ENCODE measurements at places on chromosomes 5 and 9. TPM values are rescaled to one million over a fixed set of nuclear protein-coding genes. Genes with fewer than 3 reads are reported as not detected.

CCNJL gene
- not detected for total RNA-seq

ACOT12 gene
- not detected for total RNA-seq

GRCh38 chr9:82991671-82992070 lies 71.3 kb downstream of the RASEF start:
- H3K4me3 ChIP-seq, result no peak overlapping the region
- no peak overlapping the region for H3K27ac ChIP-seq
- H3K27me3 ChIP-seq, result no peaks in the 10 kb centered on the region
- DNase-seq, result no peak
- H3K4me1 ChIP-seq, result no peaks in the 10 kb centered on the region
- H3K36me3 ChIP-seq, result no peaks in the 10 kb centered on the region

TRPM3 gene
- not detected for total RNA-seq

FST gene
- 0.36 TPM for total RNA-seq

GRCh38 chr5:83038924-83039323 lies 38.3 kb downstream of the TMEM167A start:
- H3K27ac ChIP-seq, result no peak overlapping the region
- peaks cover 2% of the 10 kb centered on the region for H3K36me3 ChIP-seq
- no peaks in the 10 kb centered on the region for H3K27me3 ChIP-seq
- DNase-seq, result no peak

CBY3 gene
- total RNA-seq, result not detected

DNA sequence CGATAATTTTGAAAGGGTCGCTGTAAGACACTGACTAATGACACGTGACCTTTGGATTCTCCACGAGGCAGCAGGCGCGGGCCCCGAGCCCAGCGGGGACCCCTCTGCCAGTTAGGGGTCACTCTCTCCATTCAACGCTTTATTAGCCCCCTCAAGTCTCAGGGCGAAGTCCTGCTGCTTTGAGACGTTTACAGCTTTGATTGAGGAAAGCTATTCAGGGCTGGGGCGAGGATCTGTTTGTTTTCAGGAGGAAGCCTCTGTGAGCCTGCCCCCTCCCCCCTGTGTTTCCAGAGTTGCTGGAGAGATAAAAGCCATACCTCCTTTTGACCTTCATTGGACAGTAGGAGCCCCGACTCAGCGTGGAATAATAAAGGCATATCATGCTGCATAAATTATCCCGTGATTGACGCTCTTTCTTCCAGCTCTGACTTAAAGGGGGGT lies 31.4 kb upstream of the MSX2 start:
- no peak overlapping the region for H3K4me3 ChIP-seq
- H3K27ac ChIP-seq, result peak overlapping the region; percentile 44
- H3K27me3 ChIP-seq, result peaks cover 58% of the 10 kb centered on the region
- H3K4me1 ChIP-seq, result peaks cover 11% of the 10 kb centered on the region
- H3K36me3 ChIP-seq, result peaks cover 5% of the 10 kb centered on the region
- DNase-seq, result no peak

LRRC19 gene
- total RNA-seq, result not detected
